ENCODE measurements at places on chromosomes 1 and 21. TPM values are rescaled to one million over a fixed set of nuclear protein-coding genes. Genes with fewer than 3 reads are reported as not detected.
A peak's percentile ranks its signal among the peaks of the same experiment; 100 is the strongest.

DNA sequence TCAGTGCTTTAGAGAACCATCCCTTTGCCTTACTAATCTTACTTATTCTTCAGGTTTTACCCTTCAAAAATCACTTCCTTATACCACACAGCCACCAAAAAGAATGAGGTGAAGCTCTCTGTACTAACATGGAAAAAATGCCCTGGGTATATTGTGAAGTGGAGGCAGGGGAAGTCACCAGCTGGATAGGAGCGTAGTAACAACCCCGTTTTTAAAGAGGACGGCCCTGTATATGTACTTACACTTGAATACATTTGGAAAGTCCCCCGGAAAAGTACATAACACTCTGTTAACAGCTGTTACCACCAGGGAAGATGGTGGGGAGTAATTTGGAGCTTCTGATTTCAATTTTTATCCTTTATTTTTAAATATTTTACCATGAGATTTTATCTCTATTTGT, 28.2 kb upstream of the KHDRBS1 start:
- no peak overlapping the region for H3K27ac ChIP-seq
- DNase-seq: no peak
- no peaks in the 10 kb centered on the region for H3K36me3 ChIP-seq
- H3K27me3 ChIP-seq: no peaks in the 10 kb centered on the region

- no peak overlapping the region for H3K27ac ChIP-seq
- H3K27me3 ChIP-seq: no peaks in the 10 kb centered on the region
- DNase-seq: no peak
- H3K36me3 ChIP-seq: no peaks in the 10 kb centered on the region
- no peaks in the 10 kb centered on the region for H3K4me1 ChIP-seq
Observed at GRCh38 chr1:209850342-209850979, 22.7 kb downstream of the UTP25 start.

Gene BARHL2
- not detected for polyA plus RNA-seq

DNA sequence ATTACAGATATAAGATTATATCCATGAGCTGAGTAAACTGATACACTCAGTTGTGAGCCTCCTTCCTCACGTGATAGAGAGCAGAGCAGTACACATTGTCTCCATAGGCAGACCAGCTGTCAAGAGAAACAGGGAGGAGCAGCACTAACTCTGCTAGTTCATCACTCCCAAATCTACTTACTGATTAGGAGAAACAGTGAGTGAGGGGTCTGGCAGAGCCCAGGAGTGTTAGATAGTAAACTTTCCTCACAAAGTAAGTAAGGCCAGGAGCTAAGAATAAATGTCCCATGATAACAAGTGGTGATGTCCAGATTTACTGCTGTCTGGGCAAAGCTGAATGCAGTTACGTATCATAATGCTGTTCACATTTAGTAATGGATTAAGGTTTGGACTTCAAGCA, 168.6 kb upstream of the KCNK2 start:
- H3K36me3 ChIP-seq: no peaks in the 10 kb centered on the region
- H3K4me3 ChIP-seq: no peak overlapping the region
- H3K27me3 ChIP-seq: no peaks in the 10 kb centered on the region
- H3K4me1 ChIP-seq: no peaks in the 10 kb centered on the region
- DNase-seq: no peak

DNA sequence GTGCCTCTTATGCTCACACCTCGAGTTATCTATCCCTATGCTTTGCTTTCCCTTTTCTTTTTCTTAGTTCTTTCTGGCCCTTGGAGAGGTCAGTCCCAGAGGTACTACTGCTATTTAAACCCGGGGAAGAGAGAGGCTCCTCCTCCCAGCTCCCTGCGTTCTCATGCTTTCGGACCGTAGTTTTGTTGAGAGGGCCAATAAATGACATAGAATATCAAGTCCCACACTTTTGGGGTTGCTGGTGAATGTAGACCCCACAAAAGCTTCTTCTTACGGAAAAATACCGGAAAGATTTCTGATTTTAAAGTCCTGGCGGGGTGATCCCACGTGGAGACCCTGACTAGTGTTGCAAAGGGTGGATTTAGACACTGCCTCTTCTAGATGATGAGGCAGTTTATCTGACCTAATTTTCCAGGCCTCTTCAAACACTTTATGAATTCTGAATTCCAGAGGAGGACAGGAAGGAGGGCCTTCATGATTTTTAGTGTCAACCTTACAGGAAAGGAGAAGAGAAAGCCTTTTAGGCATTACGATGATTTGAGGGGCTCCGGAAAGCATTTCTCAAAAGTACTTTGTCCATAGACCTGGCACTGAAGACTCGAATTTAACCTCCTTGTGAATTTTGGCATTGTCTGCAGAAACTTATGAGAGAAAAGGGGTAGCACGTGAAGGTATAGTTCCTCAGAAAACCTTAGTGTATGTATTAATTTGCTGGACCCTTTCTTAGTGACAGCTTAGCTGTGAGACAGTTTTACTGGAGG, 694 bp downstream of the TMEM167B start:
- peaks cover 4% of the 10 kb centered on the region for H3K4me1 ChIP-seq
- no peaks in the 10 kb centered on the region for H3K27me3 ChIP-seq
- no peaks in the 10 kb centered on the region for H3K36me3 ChIP-seq
- peak overlapping the region; percentile 89 for H3K4me3 ChIP-seq

DNA sequence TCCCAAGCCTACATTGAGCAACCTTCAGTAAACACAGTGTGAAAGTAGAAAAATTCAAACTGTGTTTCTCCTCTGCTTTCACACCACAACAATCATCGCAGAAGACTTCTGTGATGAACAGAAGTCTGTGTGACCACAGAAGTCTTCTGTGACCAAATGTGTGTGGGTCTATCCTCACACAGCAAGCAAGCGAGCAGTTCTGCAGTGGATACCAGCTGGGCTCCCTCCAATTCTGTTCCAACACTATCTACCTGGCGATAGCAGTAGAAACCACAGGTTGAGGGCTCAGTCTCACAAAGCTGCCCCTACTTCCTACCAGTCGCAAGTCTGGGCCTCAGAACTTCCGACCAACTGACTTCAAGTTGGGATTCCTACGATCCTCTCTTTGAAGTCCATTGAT, 21.0 kb upstream of the RAP1A start:
- H3K4me3 ChIP-seq: no peak overlapping the region
- no peaks in the 10 kb centered on the region for H3K27me3 ChIP-seq
- no peaks in the 10 kb centered on the region for H3K36me3 ChIP-seq
- H3K4me1 ChIP-seq: no peaks in the 10 kb centered on the region

Gene NPHS2
- polyA plus RNA-seq: 0.10 TPM

GRCh38 chr1:63924600-63924999, 150.8 kb downstream of the ROR1 start:
- no peaks in the 10 kb centered on the region for H3K36me3 ChIP-seq
- H3K27me3 ChIP-seq: no peaks in the 10 kb centered on the region
- H3K4me1 ChIP-seq: no peaks in the 10 kb centered on the region
- no peak overlapping the region for H3K4me3 ChIP-seq
- no peak overlapping the region for H3K27ac ChIP-seq

- no peak for DNase-seq
- no peaks in the 10 kb centered on the region for H3K36me3 ChIP-seq
- H3K4me3 ChIP-seq: no peak overlapping the region
- no peak overlapping the region for H3K27ac ChIP-seq
Observed at GRCh38 chr1:207453710-207454045, 450 bp upstream of the CR2 start.

- H3K4me3 ChIP-seq: no peak overlapping the region
- no peak for DNase-seq
- no peaks in the 10 kb centered on the region for H3K4me1 ChIP-seq
- H3K36me3 ChIP-seq: no peaks in the 10 kb centered on the region
Observed at GRCh38 chr1:248613742-248614141, 16.2 kb upstream of the OR2T10 start.

DNA sequence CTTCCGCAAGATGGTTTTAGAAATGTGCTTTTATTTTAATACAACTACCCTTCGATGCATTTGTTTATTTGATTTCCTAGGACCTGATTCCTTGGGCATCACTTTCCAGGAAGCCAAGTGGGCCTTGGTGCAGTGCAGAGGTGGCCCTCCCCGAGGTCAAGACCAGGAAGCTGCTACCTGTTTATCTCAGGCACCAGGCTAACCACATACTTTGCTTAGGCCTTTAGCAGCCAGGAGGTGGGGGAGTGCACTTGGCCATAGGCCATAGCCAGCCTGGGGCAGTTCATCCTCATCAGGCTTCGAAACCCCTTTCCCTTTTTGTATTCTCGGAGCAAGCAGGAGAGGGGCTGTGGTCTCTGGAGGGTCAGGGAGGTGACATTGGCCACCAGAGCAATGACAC, 45.4 kb downstream of the SMYD2 start:
- H3K27me3 ChIP-seq: no peaks in the 10 kb centered on the region
- no peak for DNase-seq
- no peak overlapping the region for H3K4me3 ChIP-seq

DNA sequence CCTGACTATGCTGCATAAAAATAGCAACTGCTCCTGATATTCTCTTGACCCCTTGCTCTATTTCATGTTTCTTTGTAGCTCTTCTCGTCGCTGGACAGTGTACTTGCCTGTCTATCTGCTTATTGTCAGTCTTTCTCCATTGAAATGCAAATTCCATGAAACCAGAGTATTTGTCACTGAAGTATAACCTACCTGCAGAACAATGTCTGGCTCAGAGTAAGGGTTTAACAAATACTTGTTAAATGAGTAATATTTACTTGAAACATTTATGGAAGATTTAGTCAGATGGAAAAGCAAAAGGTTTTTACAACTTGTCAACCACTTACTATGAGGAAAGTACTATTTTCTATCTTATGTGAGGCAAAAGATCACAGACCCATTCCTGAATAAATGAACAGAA, 19.9 kb upstream of the ERICH3 start:
- no peaks in the 10 kb centered on the region for H3K27me3 ChIP-seq
- DNase-seq: no peak
- H3K27ac ChIP-seq: no peak overlapping the region
- no peaks in the 10 kb centered on the region for H3K4me1 ChIP-seq

GRCh38 chr21:44657635-44658540, at the start of gene KRTAP12-3:
Gene KRTAP12-3, plus strand, starts transcription at chr21:44657932. Its CDS starts 48 bp downstream, at chr21:44657980.
- H3K27ac ChIP-seq: no peak within 1 kb of the TSS
- H3K27me3 ChIP-seq: no peaks in the 10 kb centered on the region
- no peaks in the 10 kb centered on the region for H3K4me1 ChIP-seq
- H3K4me3 ChIP-seq: no peak within 1 kb of the TSS
- no peaks in the 10 kb centered on the region for H3K36me3 ChIP-seq

- no peaks in the 10 kb centered on the region for H3K4me1 ChIP-seq
- H3K36me3 ChIP-seq: no peaks in the 10 kb centered on the region
- H3K27me3 ChIP-seq: no peaks in the 10 kb centered on the region
- no peak overlapping the region for H3K27ac ChIP-seq
Observed at GRCh38 chr21:41435706-41436105, 9.7 kb downstream of the MX1 start.

Gene FASLG
- 0.83 TPM for polyA plus RNA-seq

- H3K27me3 ChIP-seq: no peaks in the 10 kb centered on the region
- H3K4me1 ChIP-seq: no peaks in the 10 kb centered on the region
- no peak overlapping the region for H3K27ac ChIP-seq
- H3K4me3 ChIP-seq: no peak overlapping the region
- H3K36me3 ChIP-seq: no peaks in the 10 kb centered on the region
Observed at GRCh38 chr21:35150562-35151226, 101.6 kb upstream of the RUNX1 start.

- no peaks in the 10 kb centered on the region for H3K36me3 ChIP-seq
- H3K27ac ChIP-seq: no peak overlapping the region
- H3K27me3 ChIP-seq: no peaks in the 10 kb centered on the region
- H3K4me3 ChIP-seq: no peak overlapping the region
- no peak for DNase-seq
Observed at GRCh38 chr1:215119719-215120365, 37.3 kb downstream of the KCNK2 start.

GRCh38 chr1:11784993-11785769, 20.6 kb downstream of the MTHFR start:
- peaks cover 26% of the 10 kb centered on the region for H3K4me1 ChIP-seq
- peak overlapping the region; percentile 98 for H3K27ac ChIP-seq
- H3K36me3 ChIP-seq: no peaks in the 10 kb centered on the region
- peak; percentile 81 for DNase-seq
- H3K27me3 ChIP-seq: no peaks in the 10 kb centered on the region
- peak overlapping the region; percentile 22 for H3K4me3 ChIP-seq

Gene NMNAT1
- 16.0 TPM for polyA plus RNA-seq

- H3K4me3 ChIP-seq: no peak overlapping the region
- DNase-seq: no peak
- H3K4me1 ChIP-seq: peaks cover 15% of the 10 kb centered on the region
- no peaks in the 10 kb centered on the region for H3K27me3 ChIP-seq
- no peaks in the 10 kb centered on the region for H3K36me3 ChIP-seq
- H3K27ac ChIP-seq: no peak overlapping the region
Observed at GRCh38 chr1:208034135-208034534, 123.2 kb upstream of the CD34 start.

DNA sequence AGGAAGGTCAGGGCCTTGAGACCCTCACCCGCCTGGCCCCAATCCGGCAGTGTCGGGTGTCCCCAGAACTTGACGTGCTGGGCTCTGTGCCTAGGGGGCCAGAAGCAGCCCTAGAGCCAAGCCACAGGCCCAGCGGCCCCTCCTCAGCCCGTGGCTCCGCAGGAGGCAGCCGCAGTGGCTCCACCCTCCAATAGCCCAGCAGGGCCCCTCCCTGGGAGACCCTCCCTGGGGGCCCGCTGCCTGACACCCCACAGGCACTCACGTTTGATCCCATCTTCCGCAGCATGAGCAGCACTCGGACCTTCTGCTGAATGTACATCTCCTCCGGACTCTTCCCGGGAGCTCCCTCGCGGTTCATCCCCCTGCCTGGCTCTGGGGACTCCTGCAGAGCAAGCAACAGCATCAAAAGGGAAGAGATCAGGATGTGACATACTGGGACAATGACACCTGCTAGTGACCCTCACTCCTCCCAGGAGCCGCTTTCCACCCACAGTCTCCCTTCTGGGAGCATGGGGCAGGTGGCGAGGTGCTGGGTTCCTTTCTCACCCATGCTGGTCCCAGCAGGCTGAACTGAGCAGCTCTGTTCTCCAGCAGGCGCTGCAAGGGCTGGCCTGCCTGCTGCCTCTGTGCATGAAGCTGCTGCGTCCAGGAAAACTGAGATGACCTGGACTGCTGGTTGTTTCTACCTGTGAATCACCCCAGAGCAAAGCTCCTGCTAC, 38.2 kb downstream of the CTNNBIP1 start:
- no peak for DNase-seq
- H3K36me3 ChIP-seq: no peaks in the 10 kb centered on the region
- no peaks in the 10 kb centered on the region for H3K27me3 ChIP-seq
- peaks cover 3% of the 10 kb centered on the region for H3K4me1 ChIP-seq

GRCh38 chr1:206883160-206883559, 14.1 kb upstream of the IL24 start:
- no peaks in the 10 kb centered on the region for H3K4me1 ChIP-seq
- DNase-seq: no peak
- H3K4me3 ChIP-seq: no peak overlapping the region
- H3K27ac ChIP-seq: no peak overlapping the region
- no peaks in the 10 kb centered on the region for H3K27me3 ChIP-seq
